ENCODE measurements at places on chromosomes 6 and 20. TPM values are rescaled to one million over a fixed set of nuclear protein-coding genes. Genes with fewer than 3 reads are reported as not detected.
A peak's percentile ranks its signal among the peaks of the same experiment; 100 is the strongest.

DNA sequence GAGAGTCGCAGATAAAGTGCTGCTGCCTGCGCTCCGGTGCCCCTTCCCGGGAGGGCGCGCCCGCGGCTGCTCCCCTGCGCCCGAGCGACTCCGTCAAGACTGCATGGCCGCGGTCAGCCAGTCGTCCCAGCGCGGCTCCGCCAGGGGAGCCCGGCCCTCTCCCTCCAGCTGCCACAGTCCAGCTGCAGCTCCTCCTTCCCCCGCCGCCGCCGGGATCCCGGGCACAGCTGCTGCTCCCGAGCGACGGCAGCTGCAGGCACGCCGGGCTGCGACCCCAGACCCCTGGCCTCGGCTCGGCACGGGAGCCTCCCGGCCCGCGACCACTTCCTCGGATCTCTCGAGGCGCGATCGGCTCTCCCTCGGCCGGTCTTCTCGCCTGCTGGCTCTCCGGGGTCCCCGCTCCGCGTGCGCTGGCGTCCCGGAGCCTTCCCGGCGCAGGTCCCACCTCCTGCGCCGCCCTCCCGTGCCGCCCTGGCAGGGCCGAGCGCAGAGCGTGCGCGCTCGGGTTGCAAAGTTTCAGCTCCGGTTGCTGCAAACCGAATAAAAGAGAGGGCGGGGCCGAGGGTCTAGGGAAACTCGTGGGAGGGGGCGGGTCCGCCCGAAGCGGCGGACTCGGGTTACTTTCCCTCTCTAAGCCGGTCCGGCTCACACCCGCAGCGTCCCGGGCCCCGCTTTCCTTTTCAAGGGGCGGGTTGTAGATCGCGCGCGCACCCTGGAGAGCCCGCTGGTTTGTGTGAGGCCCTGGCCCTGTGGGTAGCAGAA lies at the start of gene CNKSR3:
Gene CNKSR3 (minus strand): TSS at position 542 of the 762 bp plus-strand sequence. CDS start 571 bp downstream, outside the sequence.
- H3K36me3 ChIP-seq = peaks cover 7% of the 10 kb centered on the region
- peak within 1 kb of the TSS; percentile 91 for H3K4me3 ChIP-seq
- H3K4me1 ChIP-seq = peaks cover 35% of the 10 kb centered on the region
- DNase-seq = peak; percentile 84
- peaks cover 5% of the 10 kb centered on the region for H3K27me3 ChIP-seq

DNA sequence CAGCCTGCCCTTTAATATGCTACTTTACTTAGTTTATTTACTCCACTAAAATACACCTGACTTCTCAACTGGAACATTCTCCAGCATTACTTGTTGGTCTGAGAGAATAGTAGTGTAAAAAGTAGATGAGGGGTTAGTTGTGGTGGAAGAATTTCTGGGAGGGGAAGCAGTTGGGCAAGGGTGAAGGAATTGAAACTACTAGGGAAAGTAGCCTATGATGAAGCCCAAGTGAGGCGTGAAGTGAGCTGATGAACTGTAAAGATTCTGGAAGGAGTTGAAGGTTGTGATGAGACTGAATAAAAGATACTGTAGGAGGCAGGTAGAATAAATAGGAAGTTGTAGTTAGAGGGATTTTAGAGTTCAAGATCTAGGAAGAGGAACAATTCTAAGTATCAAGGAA lies 72.5 kb downstream of the ITCH start:
- H3K36me3 ChIP-seq = peaks cover 11% of the 10 kb centered on the region

GRCh38 chr20:49400410-49400809 lies 82.1 kb downstream of the KCNB1 start:
- DNase-seq = no peak
- peaks cover 2% of the 10 kb centered on the region for H3K36me3 ChIP-seq
- peaks cover 5% of the 10 kb centered on the region for H3K4me1 ChIP-seq
- H3K27ac ChIP-seq = no peak overlapping the region
- no peak overlapping the region for H3K4me3 ChIP-seq

DNA sequence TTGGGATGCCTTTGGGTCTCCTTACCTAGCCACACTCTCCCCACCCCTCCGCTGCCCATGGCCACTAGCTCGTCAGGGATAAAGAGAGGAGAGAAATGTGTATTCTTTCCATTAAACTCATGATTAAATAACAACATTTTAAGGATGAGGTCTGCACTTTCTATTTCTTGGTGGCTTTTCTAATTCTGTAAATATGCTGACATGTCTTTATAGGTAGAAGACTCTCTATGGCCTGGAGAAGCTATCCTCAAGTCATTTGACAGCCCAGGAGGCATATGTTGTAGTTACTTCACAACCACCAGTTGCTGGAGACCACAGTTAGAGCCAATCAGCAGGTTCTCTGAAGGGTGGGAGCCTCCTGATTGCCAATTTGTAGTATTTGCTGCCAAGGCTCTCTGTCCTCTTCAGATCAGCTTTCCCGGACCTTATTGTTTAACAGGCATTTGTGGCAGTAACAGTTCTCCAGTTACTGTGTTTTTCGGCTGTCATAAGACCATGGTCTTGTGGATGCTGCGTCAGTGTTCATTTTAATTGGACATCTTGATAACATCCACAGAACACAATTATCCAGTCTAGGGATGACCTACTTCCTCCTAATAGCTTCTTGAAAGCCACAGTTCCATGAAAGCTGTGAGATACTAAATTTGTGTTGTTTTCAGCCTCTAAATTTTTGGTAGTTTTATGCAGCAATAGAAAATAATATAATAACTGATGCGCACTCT lies 205.0 kb upstream of the KCNQ5 start:
- no peak overlapping the region for H3K4me3 ChIP-seq
- H3K4me1 ChIP-seq = peaks cover 22% of the 10 kb centered on the region
- no peaks in the 10 kb centered on the region for H3K36me3 ChIP-seq

DNA sequence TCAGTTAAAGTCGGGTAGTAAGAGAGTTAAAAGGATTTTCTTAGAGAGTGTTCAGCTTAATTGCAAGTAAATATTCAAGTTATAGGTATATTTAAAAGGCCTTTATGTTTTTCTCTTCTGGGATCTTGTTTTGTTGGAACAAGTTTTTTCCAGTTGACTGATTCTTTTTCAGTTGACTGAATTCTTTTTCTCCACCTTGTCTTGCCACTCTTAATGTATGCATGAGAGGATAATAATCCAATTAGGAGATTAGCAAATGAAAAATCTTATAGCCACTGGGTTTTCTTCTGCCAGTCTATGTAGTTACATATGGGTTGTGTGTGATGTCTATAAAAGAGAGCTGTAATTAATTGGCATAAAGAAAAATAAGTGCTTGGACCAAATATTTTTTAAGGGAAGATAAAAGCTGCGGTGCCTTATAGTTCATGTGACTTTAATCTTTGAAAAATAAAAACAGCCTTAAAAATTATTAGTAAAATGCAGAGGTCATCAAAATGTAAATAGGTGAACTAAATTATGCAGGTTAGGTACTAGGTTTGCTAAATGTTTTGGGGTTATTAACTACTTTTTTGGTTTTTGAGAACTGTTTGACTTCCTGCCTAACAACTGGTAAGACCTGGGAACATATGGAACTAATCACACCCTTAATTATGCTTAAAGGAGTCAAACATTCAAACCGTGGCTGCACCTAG lies 367.2 kb downstream of the HTR1B start:
- peaks cover 8% of the 10 kb centered on the region for H3K4me1 ChIP-seq
- peaks cover 6% of the 10 kb centered on the region for H3K27me3 ChIP-seq
- no peaks in the 10 kb centered on the region for H3K36me3 ChIP-seq
- no peak overlapping the region for H3K4me3 ChIP-seq
- H3K27ac ChIP-seq = no peak overlapping the region

GRCh38 chr20:54897787-54898186 lies 422.4 kb downstream of the DOK5 start:
- H3K27me3 ChIP-seq = no peaks in the 10 kb centered on the region
- H3K36me3 ChIP-seq = no peaks in the 10 kb centered on the region
- DNase-seq = no peak

DNA sequence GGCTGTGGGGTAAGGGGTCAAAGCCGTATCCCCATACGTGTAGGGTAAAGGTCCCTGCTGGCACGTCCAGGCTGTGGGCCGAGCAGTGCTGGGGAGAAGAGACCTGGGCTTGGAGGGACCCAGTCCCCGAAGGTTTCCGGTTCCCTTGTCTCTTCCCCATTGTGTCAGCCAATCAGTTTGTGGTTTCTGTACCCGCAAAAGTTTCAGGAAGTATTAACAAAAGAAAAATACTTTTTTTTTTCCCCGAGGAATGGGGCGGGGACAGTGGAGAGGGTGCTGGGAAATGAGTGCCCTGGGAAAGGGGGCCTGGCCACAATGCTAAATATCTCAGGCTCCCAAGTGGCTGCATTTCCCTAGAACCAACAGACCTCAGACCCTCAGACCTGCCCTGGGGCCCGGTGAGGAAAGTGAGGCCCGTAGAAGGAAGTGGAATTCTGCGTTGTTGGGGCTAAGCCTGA lies 15.2 kb upstream of the AMD1 start:
- H3K4me3 ChIP-seq = no peak overlapping the region
- H3K27ac ChIP-seq = no peak overlapping the region
- H3K27me3 ChIP-seq = no peaks in the 10 kb centered on the region
- DNase-seq = no peak

DNA sequence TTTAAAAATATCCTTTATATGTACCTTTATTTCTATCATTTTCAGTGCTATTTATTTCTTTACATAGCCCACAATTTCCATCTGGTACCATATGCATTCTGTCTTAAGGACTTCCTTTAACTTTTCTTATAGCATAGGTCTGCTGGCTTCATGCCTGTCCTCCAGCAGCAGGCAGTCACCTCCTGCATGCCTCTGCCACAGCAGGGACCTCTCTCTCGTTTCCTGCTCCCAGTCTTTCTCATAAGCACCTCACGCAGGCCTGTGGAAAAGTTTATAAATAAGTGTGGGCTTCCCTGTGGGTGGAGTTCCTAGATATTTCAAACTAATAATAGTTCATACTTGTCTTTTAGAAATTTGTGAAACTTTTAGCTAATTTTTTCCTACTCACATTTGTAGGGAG lies 133.9 kb downstream of the KCNQ5 start:
- H3K4me1 ChIP-seq = peaks cover 3% of the 10 kb centered on the region
- no peak overlapping the region for H3K4me3 ChIP-seq
- no peaks in the 10 kb centered on the region for H3K27me3 ChIP-seq
- no peaks in the 10 kb centered on the region for H3K36me3 ChIP-seq

DNA sequence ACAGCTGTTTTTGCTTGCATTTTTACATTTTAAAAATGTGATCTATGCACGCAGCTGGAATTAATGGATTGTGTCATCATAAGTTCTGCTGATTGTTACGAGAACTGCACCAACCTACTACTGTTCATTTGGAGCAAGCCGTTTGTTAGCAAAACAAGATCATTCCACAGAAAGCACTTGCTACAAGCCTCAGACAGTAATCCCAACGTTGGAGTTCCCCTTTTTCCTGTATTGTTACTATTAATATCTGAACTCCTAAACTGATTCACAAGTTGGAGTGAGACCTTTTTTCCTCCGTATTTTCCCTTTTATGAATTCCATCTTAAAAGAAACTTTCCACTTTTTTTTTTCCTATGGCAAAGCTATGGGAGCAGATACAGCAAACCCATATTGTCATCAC lies 3.5 kb downstream of the TENT5A start:
- H3K4me3 ChIP-seq = peak overlapping the region; percentile 10
- H3K27me3 ChIP-seq = no peaks in the 10 kb centered on the region
- H3K4me1 ChIP-seq = peaks cover 17% of the 10 kb centered on the region
- DNase-seq = no peak
- H3K36me3 ChIP-seq = peaks cover 6% of the 10 kb centered on the region
- H3K27ac ChIP-seq = no peak overlapping the region

- H3K27me3 ChIP-seq = no peaks in the 10 kb centered on the region
- no peak overlapping the region for H3K27ac ChIP-seq
- no peaks in the 10 kb centered on the region for H3K36me3 ChIP-seq
- H3K4me3 ChIP-seq = no peak overlapping the region
These were observed 280.3 kb upstream of the SYNCRIP start for GRCh38 chr6:85923013-85923430.

GRCh38 chr6:24809728-24810127 lies 11.0 kb upstream of the ARMH2 start:
- no peaks in the 10 kb centered on the region for H3K4me1 ChIP-seq
- H3K27me3 ChIP-seq = no peaks in the 10 kb centered on the region
- no peak for DNase-seq
- no peak overlapping the region for H3K4me3 ChIP-seq
- no peaks in the 10 kb centered on the region for H3K36me3 ChIP-seq

- no peaks in the 10 kb centered on the region for H3K27me3 ChIP-seq
- H3K4me3 ChIP-seq = no peak overlapping the region
- DNase-seq = no peak
- no peak overlapping the region for H3K27ac ChIP-seq
- H3K36me3 ChIP-seq = peaks cover 1% of the 10 kb centered on the region
- H3K4me1 ChIP-seq = peaks cover 4% of the 10 kb centered on the region
These were observed 119.2 kb upstream of the CCN2 start for GRCh38 chr6:132070356-132070755.

DNA sequence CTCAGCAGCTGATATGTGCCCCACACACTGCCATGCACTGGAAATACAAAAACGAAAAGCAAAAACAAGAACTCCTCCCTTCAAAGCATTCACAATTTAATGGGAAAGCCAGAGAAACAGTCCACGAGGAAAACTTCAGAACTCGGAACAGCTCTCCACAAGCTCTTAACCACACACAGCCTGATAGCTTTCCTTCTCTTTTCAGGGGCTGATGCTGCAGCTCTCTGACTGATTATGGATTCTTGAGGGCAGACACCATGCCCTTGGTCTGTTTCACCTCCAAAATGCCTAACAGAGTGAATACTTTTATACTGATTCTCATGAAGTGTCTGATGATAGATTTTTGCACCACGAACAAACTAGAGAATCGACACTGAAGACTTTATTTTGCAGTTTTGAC lies 282.1 kb downstream of the CD83 start:
- H3K4me1 ChIP-seq = peaks cover 5% of the 10 kb centered on the region
- peaks cover 11% of the 10 kb centered on the region for H3K36me3 ChIP-seq
- H3K27ac ChIP-seq = no peak overlapping the region
- no peak overlapping the region for H3K4me3 ChIP-seq

- H3K4me3 ChIP-seq = peak overlapping the region; percentile 37
- peaks cover 59% of the 10 kb centered on the region for H3K4me1 ChIP-seq
- no peak for DNase-seq
These were observed 227.2 kb downstream of the TMEM242 start for GRCh38 chr6:157096105-157096504.

DNA sequence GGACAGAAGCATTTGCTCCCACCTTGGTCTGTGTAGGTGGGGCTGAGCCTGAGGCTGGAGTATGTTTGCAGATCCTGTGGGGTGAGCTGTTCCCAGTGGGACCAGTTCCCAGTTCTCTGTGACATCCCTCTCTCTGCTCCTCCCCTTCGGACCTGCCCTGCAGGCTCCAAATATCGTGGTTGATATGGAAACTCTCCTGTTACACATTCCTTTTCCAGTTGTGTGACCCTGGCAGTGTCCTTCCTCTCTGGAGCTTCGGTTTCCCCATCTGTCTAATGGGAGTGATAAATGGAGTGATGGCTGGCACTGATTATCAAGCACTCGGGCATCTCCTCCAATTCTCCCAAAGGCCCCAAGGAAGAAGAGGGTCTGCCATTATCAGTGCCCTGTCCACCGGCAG lies 15.7 kb upstream of the TGM2 start:
- DNase-seq = no peak
- no peaks in the 10 kb centered on the region for H3K4me1 ChIP-seq
- no peak overlapping the region for H3K4me3 ChIP-seq
- peaks cover 13% of the 10 kb centered on the region for H3K27me3 ChIP-seq
- H3K36me3 ChIP-seq = no peaks in the 10 kb centered on the region

- DNase-seq = no peak
- no peak overlapping the region for H3K4me3 ChIP-seq
- no peaks in the 10 kb centered on the region for H3K4me1 ChIP-seq
- H3K36me3 ChIP-seq = no peaks in the 10 kb centered on the region
These were observed 42.9 kb upstream of the PDE10A start for GRCh38 chr6:165705941-165706340.

Gene ESF1
- total RNA-seq = 18.5 TPM

Gene CCN5
- total RNA-seq = not detected

Gene PSORS1C2
- not detected for total RNA-seq

Gene MACROD2
- total RNA-seq = 6.4 TPM

Gene SDC4
- 121 TPM for total RNA-seq

Gene C6orf118
- 1.9 TPM for total RNA-seq

Data from progenitor cell of endocrine pancreas (in vitro differentiated cells).